ENCODE measurements at places on chromosomes 2 and 18.

- no peak for DNase-seq
Observed at GRCh38 chr2:118841828-118842461, 5.5 kb downstream of the EN1 start.

GRCh38 chr2:23427350-23427749 is 42.4 kb downstream of the KLHL29 start:
- DNase-seq: no peak

GRCh38 chr2:119366161-119366648 is 429 bp downstream of the C2orf76 start:
- no peak for DNase-seq

- DNase-seq: no peak
Observed at GRCh38 chr18:52288403-52289004, 51.5 kb upstream of the DCC start.

- no peak for DNase-seq
Observed at GRCh38 chr2:215775106-215775505, 238.2 kb downstream of the MREG start.
